GM12891 (cell line): ENCODE measurements at places on chromosomes 3 and 15.

DNA sequence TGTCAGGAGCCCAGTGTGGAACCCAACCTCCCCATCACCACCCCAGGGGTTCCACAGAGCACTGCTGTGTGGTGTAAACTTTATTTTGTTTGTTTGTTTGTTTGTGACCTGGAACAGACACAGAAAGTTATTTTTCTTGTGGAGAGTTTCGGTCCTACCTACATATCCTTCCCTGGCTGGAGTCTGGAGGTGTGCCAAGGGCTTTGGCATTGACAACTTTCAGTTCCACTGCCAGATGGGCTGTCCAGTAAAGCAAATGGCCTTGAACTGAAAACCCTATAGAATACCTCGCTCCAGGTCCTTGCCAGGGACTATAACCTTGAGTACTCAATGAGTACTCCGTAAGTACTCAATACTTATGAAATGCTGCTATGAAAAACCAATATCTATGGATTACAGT, 103.5 kb downstream of the MITF start:
- no peak for DNase-seq

DNA sequence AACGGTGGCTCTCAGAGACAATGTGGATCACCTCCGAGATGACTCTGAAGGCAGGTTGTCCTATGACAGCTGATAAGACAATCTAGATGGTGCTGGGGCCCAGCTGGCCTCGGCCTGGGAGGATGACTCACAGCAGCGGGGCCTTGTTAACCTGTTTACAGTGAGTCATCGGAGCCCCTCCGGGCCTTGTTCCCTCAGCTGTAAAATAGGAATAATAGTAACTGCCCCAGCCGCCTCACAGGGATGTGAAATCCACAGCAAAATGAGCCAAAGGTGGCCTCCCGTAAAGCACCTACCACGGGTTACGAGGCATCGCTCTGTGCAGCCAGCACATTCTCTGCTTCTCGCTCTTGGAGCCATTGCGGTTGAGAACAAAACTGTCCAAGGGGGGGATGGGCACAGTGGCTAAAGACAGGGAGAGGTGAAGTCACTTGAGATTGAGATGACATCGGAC, 88.6 kb upstream of the RASGRF1 start:
- no peak for DNase-seq

GRCh38 chr15:42138968-42139386, 17.5 kb downstream of the PLA2G4F start:
- no peak for DNase-seq

DNA sequence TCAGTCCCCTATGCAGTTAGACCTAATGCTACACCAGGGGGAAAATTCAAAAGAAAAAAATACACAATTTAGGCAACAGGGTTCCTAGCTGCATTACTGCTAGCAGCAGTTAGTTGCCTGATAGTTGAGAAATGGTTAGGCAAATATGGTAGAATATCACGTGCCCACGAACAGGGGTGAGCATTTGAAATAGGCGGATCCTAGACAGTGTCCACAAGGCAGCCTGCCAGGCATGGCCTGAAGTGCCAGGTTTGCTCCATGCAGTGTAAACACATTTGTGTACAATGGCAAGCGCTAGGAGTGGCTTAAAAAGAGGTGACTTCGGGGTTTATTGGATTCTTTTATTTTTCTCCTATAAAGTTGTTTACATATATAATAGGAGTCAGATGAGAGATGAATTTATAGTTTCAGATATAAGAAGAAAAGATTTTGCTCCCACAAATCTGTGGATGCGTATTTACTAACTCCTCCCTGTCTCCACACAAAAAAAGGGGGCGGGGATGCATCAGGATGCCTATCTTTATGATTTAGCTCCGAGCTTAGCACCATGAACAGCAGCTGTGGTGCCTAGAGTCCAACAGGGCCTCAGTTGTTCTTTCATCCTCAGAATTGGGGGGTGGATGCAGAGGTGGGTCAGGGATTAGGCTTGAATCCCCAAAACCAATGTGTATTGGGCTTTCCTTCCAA, 3.9 kb upstream of the TGM4 start:
- no peak for DNase-seq

- DNase-seq, result no peak
Measured at GRCh38 chr3:133943639-133944141, 48.0 kb upstream of the RAB6B start.

DNA sequence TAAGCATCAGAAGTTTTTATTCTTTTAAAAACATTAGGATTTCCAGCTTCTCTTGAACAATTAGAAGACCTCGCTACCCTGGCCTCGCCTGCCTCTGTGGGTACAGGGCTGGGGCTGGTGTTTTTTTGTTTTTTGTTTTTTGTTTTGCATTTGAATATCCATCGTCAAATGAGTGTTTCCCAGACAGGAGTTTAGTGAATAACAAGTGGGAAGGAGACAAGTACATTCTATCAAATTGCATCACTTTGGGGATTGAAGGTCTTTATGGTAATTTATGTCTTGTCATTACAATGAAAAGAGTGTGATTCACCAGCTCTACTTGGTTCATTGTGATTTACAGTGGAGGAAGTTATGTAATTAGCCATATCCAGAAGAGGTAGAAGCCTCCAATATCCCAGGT, 161.1 kb upstream of the UBE2E1 start:
- DNase-seq, result no peak
